IPS DF 6.9 (cell line): ENCODE measurements at places on chromosomes 2 and 18.
A peak's percentile ranks its signal among the peaks of the same experiment; 100 is the strongest.

GRCh38 chr18:69936191-69936558 is 11.5 kb downstream of the CD226 start:
- no peak for DNase-seq

- DNase-seq: no peak
Observed at GRCh38 chr2:171557363-171557762, 35.1 kb downstream of the CYBRD1 start.

DNA sequence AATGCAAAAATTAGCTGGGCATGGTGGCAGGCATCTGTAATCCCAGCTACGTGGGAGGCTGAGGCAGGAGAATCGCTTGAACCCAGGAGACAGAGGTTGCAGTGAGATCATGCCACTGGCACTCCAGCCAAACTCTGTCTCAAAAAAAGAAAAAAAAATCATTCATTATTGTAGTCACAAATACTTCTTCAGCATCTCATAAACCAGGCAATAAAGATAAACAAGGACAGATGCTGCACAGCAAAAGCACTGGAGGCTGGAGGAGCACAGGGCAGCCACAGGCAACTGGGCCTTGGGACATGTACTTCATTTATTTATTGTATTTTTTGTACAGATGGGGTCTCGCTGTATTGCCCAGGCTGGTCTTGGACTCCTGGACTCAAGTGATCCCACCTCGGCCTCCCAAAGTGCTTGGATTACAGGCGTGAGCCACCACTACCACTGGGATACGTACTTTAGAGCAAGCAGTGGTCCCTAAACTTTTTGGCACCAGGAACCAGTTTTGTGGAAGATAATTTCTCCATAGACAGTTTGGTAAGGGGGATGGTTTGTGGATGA is 16.8 kb upstream of the MAT2A start:
- DNase-seq: no peak

DNA sequence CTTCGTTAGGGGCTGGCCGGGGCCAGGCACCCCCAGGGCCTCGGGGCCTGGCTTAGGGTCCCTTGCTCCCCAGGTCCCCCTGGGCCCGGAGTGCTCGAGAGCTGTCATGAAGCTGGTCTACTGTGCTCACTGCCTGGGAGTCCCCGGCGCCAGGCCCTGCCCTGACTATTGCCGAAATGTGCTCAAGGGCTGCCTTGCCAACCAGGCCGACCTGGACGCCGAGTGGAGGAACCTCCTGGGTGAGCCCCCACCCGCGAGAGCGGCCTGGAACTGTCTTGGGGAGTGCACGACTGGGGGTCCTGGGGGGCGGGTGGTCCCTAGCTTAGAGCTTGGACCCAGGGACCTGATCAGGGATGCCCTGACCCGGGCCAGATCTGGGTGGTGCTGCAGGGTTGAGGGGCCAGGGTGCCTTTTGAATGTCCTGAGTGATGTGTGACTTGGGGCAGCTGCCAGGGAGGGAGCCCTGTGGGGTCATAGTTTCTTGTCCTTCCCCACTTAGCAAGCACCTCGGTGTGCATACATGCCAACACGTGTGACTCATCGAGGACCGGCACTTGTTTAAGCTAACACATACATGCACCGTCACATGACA is 27.9 kb downstream of the GPC1 start:
- DNase-seq: no peak

- no peak for DNase-seq
Observed at GRCh38 chr18:36323421-36323820, 25.9 kb downstream of the FHOD3 start.

GRCh38 chr2:134258684-134259388 is 5.0 kb downstream of the MGAT5 start:
- DNase-seq: no peak

GRCh38 chr2:69080071-69080470 is 67.1 kb downstream of the ANTXR1 start:
- DNase-seq: no peak

- DNase-seq: no peak
Observed at GRCh38 chr2:28233164-28233676, 159.4 kb upstream of the FOSL2 start.

DNA sequence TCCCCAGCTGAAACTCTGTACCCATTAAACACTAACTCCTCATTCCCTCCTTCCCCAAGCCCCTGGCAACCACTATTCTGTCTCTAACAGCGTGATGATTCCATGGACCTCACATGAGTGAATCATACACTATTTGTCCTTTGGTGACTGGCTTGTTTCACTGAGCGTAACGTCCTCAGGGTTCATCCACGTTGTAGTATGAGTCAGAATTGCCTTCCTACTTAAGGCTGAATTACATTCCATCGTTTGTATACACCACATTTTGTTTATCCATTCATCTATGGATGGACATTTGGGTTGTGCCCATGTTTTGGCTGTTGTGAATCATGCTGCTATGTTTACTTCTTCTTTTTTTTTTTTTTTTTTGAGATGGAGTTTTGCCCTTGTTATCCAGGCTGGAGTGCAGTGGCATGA is 19.6 kb upstream of the CABLES1 start:
- no peak for DNase-seq

DNA sequence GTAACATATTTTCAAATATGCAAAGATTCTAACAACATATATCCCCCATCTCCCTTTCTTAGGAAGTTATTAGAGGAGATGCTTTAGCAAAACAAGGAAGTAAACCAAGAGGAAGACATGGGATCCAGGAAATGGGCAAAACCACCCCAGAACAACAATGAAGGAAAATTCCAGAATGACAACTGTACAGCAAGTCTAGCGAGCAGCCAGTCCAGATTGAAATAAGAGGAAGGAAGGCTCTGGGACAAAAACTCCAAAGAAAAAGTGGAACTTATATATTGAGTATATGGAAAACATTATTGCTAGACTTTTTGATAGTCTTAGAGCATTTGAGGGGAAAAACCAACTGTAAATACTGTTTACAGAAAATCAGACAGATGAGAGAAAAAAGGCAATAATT is 2.9 kb upstream of the ARPC2 start:
- DNase-seq: no peak

- peak; percentile 50 for DNase-seq
Observed at GRCh38 chr2:208142925-208143799, 2.8 kb downstream of the CRYGB start.

GRCh38 chr18:23897733-23898132 is 116.8 kb upstream of the TTC39C start:
- DNase-seq: no peak

GRCh38 chr2:57617318-57617717 is 429.3 kb upstream of the VRK2 start:
- no peak for DNase-seq

DNA sequence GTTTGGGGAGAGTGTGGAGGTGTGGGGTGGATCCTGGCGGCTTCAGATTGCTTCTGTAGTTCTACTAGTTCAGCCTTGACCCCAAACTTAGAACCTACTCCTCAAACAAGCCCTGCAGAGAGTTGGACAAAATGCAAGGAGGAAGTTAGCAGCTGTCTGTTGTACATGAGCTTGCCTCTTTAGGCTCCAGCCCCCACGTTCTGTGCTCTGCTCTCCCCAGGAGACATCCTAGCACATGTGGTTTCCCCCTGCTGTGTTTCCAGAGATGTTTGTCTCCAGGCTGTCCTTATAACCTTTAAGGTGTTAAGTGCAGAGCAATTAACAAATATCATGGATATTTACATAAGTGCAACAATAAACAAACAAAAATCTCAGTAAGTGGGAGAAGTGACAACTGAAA is 111.1 kb downstream of the ACOXL start:
- no peak for DNase-seq

- DNase-seq: no peak
Observed at GRCh38 chr2:70516596-70516995, 37.0 kb downstream of the TGFA start.

- no peak for DNase-seq
Observed at GRCh38 chr2:223457301-223457700, 144.9 kb downstream of the SCG2 start.

- DNase-seq: no peak
Observed at GRCh38 chr2:15141211-15141610, 419.9 kb downstream of the NBAS start.

- DNase-seq: no peak
Observed at GRCh38 chr2:224222974-224223373, 178.9 kb downstream of the FAM124B start.

DNA sequence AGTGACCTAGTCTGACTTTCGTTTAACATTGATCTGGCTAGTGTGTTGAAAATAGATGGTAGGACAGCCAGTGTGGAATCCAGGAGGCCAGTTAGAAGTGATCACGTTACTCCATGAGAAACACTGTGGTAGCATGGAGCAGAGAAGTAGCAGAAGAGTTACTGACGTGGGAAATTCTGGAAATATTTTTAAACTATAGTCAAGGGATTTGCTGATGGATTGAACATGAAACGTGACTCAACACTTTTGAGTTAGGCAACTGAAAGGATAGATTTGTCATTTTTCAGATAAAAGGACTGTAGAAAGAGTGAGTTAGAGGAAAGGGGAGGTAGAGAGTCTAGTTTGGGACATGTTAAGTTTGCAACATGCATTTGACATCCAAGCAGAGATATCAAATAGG is 130.4 kb downstream of the IRS1 start:
- DNase-seq: no peak

GRCh38 chr2:230589497-230590015 is 123.1 kb upstream of the CAB39 start:
- DNase-seq: no peak

GRCh38 chr2:66507673-66508201 is 72.8 kb downstream of the MEIS1 start:
- peak; percentile 54 for DNase-seq

DNA sequence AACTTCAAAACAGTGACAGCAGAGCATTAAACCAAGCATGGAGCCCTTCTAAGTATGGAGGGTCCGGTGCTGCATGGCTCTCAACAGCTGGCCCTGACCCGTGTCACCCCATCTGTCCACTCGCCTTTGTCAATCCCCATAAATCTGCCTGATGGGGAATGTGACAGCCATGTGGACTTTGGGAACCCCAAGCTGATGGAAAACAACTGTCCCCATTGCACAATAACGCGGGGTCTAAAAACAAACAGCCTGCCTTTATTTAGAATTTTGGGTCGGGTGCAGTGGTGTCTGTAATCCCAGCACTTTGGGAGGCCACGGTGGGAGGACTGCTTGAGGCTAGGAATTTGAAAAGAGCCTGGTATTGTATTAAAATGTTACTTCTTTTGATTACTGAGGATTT is 17.1 kb upstream of the THADA start:
- no peak for DNase-seq

GRCh38 chr18:79871481-79872091 is 73.8 kb downstream of the KCNG2 start:
- no peak for DNase-seq

- DNase-seq: no peak
Observed at GRCh38 chr2:183511154-183511553, 386.9 kb downstream of the NUP35 start.

GRCh38 chr2:41972819-41973218 is 75.0 kb upstream of the PKDCC start:
- DNase-seq: no peak

- no peak for DNase-seq
Observed at GRCh38 chr2:101889460-101890098, 102.2 kb upstream of the IL1R2 start.

- DNase-seq: no peak
Observed at GRCh38 chr2:116467243-116467642, 1347.2 kb upstream of the DDX18 start.

GRCh38 chr2:198873503-198874471 is 584.0 kb downstream of the SATB2 start:
- DNase-seq: no peak

DNA sequence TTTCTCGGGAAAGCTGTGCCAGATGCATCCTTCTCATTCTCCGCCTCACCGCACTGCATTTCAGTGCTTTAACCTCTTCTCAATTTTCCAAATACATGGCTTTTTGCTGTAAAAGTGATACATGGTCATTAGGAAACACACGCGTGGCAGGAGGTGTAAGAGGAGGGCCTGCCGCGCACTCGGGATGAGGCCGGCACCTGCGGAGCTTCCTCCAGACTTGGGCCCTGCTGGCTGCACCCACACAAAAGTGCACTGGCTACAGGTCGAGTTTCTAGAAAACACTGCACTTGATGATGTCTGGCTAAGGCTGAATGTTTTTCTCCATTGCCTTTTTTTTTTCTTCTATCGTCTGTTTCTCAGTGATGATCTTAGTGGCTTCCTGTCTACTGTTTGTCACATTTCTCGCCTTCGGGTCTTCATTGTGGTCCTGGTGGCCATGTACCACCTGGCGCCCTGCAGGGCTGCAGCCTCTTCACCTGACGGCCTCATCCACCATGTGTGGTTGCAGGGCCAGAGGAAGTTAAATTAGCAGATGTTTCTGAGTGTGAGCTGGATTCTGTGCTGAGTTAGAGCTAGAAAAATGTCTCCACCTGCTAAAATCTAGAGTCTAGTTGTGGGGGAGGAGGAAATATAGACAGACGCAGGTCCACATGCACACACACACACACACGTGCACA is 7.6 kb downstream of the KCNG2 start:
- no peak for DNase-seq

GRCh38 chr2:182591774-182592173 is 124.3 kb upstream of the DNAJC10 start:
- no peak for DNase-seq
